Stimulated activated CD4-positive, alpha-beta T cell treated with anti-CD3 and anti-CD28 coated beads, Interleukin-1b, Interleukin-23, amount 100 ng/mL, for 1 hour (primary cell): ENCODE measurements at places on chromosomes 11 and 22.

GRCh38 chr11:96054870-96055705 lies 131.2 kb upstream of the MTMR2 start:
- DNase-seq, result no peak

- DNase-seq, result no peak
These were observed 633 bp downstream of the MRGPRD start for GRCh38 chr11:68979931-68980775.

DNA sequence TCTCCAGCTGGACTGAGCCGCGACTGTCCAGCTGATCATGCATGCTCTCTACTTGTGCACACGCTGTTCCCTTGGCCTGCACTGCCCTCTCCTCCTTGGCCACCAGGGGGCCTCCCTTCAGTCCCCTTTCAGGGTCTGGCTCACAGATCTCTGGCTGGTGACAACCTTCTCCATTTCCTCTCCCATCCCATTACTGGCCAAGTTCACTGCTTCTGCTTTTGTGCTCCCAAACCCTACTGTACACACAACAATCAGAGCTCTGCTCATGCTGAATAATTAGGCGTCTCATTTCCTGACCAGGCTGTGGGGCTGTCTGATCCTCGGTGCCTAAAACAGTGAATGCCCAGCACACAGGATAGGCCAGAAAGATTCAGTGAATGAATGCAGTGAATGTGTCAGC lies 224.0 kb upstream of the NARS2 start:
- no peak for DNase-seq

- DNase-seq, result peak; percentile 87
These were observed 1.5 kb downstream of the CASTOR1 start for GRCh38 chr22:30287648-30288418.

DNA sequence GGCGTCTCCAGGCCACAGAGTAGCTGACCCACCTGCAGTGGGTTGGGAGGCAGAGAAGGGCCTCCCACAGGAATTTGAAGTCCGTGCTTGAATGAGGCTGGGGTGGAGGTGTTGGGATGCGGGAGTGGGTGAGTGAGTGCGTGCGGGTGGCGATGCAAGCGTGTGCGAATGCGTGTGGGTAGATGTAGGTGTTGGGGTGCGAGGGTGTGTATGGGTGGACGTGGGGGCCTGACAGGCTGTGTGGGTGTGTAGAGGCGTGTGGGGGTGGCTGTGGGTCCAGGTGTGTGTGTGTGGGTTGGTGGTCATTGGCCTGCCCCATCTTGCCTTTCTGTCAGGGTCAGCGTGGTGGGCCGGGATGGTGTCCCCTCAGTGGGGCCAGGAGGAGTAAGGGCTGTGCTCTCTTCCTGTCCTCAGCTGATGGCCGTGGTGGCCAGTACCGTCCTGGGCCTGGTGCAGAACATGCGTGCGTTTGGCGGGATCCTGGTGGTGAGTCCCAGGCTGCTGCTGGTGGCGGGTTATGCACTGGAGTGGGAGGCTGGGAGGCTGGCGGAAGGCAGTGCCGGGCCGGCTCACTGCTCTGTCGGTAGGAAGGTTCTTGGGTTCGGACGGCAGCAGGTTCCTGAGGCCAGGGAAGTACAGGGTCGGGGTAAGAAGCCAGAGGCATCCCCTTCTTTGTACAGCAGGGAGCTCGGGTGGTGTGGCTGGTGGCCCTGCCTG lies 35.0 kb downstream of the TPCN2 start:
- no peak for DNase-seq

DNA sequence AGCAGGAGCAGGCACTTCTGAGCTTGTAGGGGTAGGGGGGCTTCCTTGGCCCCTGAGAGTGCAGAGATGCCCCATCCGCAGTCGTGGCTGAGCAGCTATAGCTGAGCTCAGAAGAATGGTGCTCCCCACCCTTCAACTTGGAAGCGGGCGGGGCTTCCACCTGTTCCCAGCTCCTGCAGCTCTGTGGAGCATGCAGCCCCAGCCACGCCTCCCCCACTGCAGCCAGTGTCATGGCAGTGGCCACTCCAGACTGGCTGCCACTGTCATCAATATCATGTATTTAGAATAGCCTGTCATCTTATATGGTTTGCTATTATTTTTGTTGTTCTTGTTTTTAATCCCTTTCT lies 213.1 kb downstream of the LRRC4C start:
- no peak for DNase-seq

DNA sequence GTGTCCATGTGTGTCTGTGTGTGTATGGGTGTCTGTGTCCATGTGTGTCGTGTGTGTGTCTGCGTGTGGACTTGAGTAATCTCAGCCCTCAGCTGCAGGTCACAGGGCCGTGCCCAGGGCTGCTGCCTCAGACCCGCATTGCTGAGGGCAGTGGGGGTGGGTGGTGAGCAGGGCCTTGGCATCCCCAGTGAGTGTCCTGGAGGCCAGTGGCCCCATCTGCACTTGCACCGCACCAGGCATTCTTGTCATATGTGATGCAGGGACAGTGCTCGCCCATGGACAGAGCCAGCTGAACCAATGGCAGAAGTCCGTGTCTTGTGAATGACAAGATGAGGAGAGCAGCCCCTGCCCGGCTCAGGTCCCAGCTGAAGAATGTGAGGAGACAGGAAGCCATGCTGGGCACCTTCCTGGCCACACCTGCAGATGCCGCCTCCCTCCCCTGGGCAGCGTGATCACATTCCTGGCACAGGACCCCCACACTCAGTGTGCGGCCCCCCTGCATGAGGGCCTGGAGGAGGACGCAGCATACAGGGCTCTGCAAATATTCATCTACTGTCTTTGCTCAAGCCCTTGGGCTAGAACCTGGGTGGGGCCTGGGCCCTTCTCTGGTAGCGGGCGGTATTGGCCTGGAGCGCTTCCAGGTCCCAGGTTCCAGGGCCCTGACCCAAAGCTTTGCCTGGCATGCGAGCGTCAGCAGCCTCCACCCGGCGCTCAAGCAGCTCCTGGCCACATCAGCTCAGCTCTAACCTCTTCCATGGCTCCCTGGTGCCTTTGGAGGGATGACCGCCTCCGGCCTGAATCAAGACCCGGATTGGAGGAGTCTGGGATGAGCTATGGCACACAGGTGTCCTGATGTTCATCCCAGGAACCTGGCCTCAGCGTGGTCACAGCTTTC lies 3.9 kb downstream of the ALDH3B2 start:
- no peak for DNase-seq

DNA sequence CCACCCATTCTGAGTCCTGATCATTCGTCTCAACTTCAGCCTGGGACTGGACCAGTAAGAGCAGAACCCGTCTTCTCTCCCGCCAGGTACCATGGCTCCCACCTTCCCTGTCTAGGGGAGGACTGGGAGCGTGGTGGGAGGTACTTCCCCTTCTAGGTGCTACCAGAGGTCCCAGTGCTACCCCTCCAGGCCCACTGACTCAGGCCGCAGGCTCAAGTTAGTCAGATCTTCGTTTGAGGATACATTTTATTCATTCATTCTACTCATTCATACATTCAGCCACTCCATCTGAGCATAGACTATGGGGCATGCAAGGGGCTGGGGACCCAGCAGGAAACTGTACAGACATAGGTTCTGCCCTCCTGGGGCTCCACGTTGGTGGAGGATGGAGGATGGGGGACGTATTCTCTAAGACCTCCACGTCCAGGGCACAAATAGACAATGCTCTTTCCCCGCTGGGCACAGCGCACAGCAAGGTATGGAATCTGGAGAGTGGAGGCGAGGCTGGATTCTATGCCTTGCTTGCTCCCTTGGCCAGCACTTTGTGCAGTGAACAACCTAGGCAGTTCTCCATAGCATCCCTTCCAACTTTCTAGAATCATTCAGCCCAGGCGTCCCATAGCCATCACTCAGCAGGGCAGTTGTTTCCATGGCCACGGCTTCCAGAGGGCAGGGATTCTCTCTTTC lies 1.0 kb upstream of the RAB3IL1 start:
- DNase-seq, result no peak

DNA sequence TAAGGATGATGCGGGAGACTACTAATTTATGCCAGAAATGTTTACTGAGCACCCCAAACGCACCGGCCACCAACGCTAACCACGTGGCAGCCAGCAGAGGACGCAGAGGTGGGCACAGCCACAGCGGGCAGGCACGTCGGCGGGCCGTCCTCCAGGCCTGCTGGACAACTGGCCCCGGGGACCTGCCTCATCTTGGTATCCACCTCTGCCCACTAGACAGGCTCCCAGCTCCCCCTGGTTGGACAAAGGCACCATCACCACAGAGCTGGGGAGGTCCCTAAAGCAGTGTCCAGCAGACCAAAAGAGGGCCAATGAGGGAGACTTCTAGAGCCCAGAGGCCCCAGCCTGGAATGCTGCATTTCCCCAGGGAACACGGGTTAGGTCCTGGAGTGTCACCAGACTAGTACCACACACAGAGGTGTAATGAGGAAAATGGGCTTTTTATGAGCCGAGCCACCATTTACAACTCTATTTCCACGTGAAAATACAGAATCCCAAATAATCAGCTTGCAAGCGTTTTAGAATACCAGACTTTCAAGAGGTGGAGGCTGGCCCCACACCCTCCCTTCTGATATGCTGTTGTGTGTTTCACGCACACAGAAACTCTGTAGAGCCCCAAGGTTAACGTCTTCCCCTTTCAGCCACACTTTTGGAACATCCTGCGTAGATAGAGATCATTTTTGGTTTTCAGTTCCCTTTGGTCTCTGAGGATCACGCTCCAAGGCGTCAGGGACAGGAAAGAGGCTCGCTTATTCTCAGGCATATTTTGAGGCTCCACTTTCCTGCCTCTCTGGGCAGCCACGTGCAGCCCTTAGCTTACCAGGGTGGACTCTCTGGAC lies 23.7 kb upstream of the BID start:
- DNase-seq, result no peak

- DNase-seq, result no peak
These were observed 37.3 kb upstream of the MYH9 start for GRCh38 chr22:36424901-36425579.

DNA sequence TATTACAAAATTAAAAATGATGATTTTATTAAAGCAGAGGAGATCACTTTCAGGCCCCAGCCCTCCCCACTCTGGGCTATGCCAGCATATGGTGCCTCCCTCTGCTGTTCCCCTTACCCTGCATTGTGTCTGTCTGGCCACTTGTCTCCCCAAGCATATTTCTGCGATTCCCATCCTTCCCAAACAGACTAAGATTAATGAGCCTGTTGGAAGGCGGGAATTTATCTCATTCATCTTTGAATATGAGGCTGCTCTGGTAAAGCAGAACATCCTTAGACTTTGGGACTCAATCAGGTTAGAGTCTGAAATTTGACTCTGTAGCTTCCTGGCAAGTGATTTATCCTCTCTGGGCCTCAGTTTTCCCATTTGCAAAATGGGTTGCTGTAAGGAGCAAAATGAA lies 25.7 kb downstream of the AMPD3 start:
- no peak for DNase-seq

- DNase-seq, result no peak
These were observed 34.4 kb upstream of the SMTN start for GRCh38 chr22:31046539-31047226.

DNA sequence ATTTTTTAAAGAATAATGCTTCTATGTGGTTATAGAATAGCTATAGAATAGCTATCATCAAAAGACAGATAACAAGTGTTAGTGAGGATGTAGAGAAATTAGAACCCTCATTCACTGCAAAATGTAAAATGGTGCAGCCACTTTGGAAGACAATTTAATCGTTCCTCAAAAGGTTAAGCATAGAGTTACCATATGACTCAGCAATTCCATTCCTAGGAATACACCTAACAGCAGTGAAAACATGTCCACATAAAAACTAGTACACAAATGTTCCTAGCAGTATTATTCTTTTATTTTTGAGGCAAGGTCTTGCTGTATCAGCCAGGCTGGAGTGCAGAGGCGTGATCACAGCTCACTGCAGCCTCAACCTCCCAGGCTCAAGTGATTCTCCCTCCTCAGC lies 34.0 kb downstream of the RTL6 start:
- DNase-seq, result no peak

DNA sequence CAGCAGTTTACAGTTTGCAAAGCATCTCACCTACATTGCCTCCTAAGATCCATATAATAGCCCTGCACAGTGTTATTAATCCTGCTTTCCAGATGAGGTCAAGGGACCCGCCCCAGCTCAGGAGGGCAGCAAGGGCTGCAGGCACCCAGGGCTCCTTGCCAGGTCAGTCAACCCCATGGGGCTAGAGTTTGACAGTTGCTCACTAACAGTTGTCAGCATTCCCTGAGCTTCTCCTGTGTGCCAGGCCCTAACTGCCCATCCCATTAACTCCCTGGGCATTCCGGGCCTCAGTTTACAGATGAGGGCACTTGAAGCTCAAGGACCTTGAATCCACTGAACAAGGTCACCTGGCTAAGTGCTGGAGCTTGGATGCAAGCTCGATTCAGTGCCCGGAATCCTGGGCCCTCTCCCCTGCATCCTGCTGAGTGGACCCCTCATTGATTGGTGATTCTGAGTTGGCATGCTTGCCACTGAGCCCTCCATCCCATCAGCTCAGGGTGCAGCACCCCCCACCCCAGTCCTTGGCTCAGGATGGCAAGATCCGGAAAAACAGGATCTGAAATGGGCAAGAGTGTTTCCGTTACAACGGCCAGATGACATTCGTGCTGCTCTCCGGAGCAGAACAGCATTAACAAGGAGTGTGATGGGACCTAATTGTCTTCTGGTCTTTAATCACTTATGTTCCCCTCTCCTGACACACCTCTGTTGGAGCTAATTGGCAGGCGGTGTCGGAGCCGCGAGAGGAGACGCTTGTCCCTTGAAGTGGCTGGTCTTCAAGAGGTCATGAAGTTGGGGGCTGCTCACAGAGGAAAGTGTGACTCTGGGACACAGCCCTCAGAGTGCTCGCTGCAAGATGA lies 87.4 kb upstream of the SHISAL1 start:
- DNase-seq, result no peak

- no peak for DNase-seq
These were observed 92.3 kb upstream of the PARVA start for GRCh38 chr11:12285106-12285505.

DNA sequence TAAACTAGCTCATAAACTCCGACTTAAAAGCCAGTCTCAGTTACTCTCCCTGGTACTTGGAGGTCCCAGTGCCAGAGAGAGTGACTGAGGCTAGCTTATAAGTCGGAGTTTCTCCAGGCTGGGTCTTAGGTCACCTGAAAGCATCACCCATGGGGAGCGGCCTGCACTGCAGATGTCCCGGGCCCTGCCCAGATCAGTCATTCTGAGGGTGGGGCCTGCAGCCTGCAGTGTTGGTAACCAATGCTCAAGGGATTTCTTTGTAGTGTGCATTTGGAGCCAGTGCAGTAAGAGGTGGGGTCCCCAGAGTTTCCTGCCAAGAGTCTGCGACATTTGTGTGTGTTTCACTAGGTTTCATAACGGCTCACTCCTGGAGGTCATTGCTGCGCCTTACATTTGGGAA lies 14.8 kb downstream of the TAB1 start:
- DNase-seq, result no peak

DNA sequence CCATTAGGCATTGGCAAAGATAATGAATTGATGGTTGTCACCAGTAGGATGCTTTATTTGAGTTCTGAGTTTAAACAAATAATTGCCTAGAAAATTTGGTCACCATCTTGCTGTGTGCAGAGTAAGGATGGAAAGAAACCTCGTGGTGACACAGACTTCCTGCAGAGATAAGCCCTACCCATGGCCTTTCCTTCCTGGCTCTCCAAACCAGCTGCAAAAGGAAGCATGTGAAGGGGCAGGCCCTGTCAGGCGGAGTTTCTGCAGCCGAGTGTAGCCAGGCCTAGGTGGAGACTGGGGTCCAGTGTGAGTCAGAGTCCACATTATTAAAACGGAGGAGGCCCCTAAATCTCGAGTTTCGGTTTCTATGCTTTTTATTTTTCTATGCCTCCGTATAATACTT lies 83.1 kb upstream of the ADSL start:
- no peak for DNase-seq

- no peak for DNase-seq
These were observed 987 bp downstream of the C1QTNF6 start for GRCh38 chr22:37186997-37187522.
